ENCODE measurements at places on chromosomes 7 and 10.

DNA sequence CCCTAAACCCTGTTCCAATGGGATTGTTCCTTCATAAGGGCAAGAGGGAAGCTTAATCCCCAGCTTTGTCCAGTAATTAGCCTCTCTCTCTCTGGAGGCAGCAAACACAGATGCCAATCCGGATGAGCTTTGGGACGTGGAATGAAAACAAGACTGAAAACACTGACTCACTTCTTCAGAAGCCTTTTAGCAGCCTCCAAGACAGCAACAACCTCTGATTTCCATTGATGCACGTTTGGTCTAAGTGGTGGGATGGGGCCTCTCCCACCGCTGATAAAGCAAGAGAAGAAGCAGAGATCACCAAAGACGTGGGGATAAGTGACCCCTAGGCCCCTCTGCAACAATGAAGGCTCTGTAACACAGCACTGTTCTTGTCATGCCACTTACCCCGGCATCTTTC, 5.8 kb upstream of the GFRA1 start:
- DNase-seq = no peak

DNA sequence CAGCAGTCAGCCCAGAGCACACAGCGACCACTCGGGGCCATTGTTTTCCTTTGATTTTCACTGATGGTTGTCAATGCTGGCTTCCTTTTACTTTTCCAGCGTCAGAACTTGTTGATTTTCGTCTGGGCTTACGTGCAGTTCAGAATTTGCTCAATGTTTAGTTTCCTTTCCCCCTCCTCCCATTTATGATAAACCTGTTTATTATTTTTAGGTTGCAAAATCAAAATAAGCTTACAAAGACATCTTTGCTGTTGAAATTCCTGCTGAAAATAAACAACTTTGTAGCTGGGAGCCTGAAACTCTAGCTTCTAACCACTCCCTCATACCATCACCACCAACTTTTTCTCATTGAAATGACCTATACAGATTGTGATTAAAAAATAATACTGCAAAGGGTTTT, 83.1 kb upstream of the LYZL1 start:
- no peak for DNase-seq

DNA sequence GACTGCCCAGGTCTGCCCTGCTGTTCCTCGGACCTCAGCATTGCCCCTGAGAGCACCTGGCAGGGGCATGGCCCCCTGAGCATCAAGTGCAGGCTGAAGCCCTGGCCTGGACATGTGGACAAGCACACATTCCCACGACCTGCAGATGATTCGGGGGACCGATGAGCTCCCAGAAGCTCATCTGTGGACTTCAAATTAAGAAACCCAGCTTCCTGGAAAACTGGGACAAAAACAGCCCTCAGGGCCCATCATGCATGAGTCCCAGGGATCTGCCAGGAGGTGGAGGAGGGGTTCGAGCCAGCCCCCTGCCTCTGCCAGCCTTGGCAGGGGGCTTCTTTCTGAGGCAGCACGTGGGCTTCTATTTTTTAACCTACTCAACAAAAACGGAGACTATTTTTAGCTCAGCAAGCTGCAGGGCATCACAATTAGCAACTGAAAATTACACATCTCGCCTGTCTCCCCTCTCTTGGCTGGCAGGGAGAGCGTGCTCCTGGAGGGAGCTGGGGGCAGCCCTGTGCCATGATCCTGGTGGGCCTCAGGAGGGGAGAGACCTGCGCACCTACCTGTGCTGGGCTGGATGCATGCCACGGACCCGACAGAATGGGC, 51.8 kb downstream of the RASGEF1A start:
- no peak for DNase-seq

DNA sequence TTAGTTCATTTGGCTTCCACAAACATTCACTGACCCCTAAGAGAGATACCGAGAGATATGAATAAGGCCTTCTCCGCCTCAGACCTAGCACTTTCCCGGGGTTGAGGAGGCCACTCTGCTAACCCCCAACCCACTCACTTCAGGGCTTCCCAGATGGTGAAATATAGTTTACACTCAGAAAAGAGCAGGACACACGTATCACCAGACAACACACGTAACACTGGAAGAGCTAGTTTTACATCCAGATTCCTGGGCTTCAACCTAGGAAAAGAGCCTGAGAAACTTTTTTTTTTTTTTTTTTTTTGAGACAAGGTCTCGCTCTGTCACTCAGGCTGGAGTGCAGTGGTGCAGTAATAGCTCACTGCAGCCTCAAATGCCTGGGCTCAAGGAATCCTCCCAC, 15.2 kb upstream of the DLG5 start:
- no peak for DNase-seq

DNA sequence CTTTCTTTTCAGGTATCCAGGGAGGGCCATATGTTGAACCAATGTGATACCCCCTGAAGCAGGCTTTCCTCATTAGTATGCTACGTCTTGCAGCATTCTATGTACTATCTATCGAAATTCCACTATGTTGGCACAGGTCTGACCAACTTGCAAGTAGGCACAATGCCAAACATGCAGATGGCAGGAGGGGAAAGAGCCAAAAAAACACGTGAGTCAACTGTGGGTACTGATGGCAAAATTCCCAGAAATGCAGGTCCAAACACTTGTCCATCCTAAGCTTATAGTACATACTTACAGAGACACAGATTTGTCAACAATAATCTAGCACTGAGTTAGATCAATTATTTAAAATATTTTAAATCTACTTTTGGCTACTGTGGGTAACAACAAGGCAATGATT, 394.9 kb downstream of the DGKB start:
- DNase-seq = peak; percentile 21

DNA sequence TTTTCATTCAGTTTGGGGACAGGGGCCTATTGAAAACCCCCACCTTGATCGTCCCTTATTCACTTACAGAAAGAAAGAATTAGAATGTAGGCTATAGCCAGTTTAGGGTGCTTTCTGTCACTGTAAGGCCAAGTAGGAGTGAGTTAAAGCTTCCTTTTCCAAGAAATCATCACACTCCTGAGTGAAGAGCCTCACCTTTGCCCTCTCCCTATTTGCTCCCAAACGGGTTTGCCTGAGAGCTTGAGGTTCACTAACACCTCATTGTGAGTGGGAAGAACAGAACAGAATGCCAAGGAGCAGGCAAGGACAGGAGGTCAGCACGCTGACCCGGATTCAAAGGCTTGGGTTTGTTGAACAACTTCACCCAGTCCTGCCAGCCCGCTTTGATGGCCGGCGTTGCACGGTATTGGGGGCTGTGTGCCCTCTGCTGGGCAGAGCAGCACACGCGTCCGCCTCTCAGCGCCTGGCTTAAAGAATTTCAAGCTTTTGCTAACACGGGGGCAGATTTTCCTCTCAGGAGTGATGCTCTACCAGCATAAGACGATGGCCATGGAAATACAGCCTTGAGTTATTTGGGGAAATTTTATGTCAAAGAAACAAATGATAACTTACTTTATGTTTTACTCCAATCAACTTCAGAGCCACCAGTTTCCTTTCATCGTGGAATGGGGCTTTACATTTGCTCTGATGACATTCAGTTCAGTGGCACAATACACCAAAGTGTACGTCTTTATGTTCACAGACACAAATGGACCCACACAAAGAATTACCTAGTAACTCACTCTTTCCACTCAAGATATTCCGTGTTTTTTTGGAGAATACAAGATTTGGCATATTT, 470.0 kb downstream of the SUGCT start:
- DNase-seq = peak; percentile 49

GRCh38 chr10:75770626-75771081, 339.2 kb downstream of the LRMDA start:
- no peak for DNase-seq

- DNase-seq = no peak
These were observed 58.3 kb downstream of the SEMA3A start for GRCh38 chr7:84136336-84136735.

- DNase-seq = peak; percentile 18
These were observed 31.1 kb upstream of the SNX13 start for GRCh38 chr7:17971411-17971810.

GRCh38 chr7:130207642-130208041, at the start of gene SSMEM1:
Gene SSMEM1, plus strand, starts transcription at chr7:130207860. Its CDS starts 51 bp downstream, at chr7:130207911.
- DNase-seq = no peak

- DNase-seq = no peak
These were observed 17.8 kb downstream of the CDHR3 start for GRCh38 chr7:105980645-105981396.

GRCh38 chr10:43926875-43927406, 278.3 kb upstream of the ZNF32 start:
- DNase-seq = no peak

- no peak for DNase-seq
These were observed 46.5 kb upstream of the TNRC18 start for GRCh38 chr7:5470167-5470532.

- DNase-seq = no peak
These were observed 156.2 kb downstream of the COBL start for GRCh38 chr7:51160411-51160810.

DNA sequence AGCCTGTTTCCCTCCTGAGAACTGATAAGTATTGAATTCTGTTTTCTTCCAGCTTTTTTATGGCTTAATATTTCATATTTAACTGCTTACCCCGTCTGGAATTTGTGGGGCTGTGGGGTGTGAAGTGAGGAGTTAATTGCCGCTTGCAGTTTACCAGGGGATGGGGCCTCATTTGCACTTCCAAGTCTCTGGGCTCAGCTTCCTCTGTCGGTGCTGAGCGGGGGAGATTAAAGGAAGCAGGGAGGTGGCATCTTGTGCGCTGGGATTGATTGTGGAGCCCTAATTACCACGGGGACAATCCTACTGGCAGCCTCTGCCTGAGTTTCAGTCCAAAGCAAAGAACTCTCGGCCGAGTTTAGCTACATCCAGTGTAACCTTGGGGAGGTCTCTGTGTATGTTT, 33.4 kb downstream of the ELFN1 start:
- no peak for DNase-seq

- no peak for DNase-seq
These were observed 34.9 kb upstream of the TLL2 start for GRCh38 chr10:96548589-96548988.

DNA sequence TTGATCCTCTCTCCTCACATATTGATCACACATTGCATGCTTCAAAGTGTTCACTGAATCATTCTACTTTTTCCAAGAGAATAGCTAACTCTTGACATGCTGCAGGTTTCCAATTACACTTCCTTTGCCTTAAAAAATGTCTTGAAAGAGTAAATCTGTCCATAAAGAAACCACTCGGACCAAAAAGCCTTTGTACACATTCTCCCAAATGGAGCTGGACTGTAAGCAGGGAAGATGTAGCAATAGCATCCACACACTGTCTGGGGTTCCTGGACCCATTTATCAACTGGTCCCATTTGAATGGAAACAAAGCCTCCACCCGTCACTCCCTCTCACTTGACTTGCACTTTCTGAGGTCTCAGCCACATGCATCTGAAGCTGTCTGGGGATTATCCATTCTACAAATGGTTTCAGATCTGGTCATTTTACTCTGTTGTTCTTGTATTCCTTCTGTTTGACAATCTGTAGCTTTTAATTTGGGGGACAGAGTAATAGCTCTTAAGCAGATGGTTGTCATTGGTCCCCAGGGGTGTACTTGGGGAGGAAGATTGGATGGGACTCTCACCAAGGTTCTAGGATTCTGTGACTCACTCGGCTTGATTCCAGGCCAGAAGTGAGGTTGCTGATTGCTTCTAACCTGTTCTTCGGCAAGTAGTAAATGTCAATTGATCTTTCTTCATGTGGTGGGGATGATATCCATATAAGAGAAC, 203.5 kb downstream of the HIBADH start:
- DNase-seq = no peak

GRCh38 chr10:90304533-90304932, 553.3 kb downstream of the HTR7 start:
- no peak for DNase-seq

GRCh38 chr7:105623906-105624305, 42.6 kb upstream of the EFCAB10 start:
- no peak for DNase-seq

DNA sequence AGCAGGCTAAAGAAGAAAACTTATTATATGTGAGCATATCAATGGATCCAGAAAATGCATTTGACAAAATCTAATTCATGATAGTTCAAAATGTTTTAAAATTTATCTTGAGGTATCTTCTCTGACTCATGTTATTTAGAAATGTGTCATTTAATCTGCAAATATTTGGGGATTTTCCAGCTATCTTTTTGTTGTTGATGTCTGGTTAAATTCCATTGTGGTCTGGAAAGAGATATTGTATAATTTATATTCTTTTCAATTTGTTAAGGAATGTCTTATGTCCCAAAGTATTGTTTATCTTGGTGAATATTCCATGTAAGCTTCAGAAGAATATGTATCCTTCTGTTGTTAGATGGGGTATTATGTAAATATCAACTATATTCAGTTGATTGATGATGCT, 942.5 kb downstream of the KCNMA1 start:
- no peak for DNase-seq

DNA sequence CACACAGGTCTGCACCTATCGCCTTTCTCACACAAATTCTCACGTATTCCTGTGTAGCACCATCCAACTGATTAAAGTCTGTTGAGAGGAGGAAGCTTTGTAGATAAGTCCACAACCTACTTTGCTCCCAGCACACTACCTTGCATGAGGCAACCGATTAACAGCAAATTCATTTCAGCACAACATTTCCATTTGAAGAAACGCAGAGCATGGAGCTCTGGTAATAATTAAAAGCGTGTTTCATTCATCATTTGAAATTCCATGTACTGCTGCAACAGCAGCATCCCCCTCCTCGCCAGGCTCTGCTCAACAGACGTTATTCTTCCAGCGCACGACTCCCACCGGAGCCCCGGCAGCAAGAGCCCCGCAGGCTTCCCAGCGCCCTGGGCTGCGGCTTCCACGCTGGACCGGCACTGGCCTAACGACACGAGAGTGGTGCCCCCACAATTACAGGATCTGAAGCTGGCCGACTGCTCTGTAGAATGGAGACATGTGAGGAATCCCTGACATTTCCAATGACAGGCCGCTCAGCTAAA, 118.8 kb downstream of the DIP2C start:
- no peak for DNase-seq

- DNase-seq = no peak
These were observed 177.9 kb downstream of the CHN2 start for GRCh38 chr7:29372351-29373090.

GRCh38 chr7:37150180-37150579, 298.5 kb downstream of the ELMO1 start:
- no peak for DNase-seq

- no peak for DNase-seq
These were observed 285.0 kb downstream of the MALRD1 start for GRCh38 chr10:19333631-19334030.

DNA sequence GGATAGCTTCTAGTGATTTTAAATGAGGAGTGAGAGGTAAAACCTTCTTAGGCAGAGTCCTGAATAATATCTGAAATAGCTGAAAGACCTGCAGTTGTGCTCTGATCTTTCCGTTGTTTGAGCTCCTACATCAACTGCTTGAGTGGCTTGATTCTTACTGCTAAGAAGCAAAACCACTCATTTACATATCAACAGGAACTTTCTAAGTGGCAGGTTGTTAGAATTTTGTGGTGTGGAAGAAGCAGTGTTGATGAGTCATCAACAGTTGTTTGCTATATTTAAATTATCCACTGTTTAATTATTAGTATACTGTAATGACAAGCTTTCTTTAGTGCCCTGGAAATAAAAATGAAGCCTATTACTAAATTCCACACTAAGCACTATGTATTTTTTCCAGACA, 689.5 kb downstream of the DNAJB9 start:
- DNase-seq = no peak

GRCh38 chr7:112293416-112293815, 86.9 kb downstream of the ZNF277 start:
- no peak for DNase-seq

All from T47D (cell line).